ENCODE measurements at places on chromosomes 13 and 19. TPM values are rescaled to one million over a fixed set of nuclear protein-coding genes. Genes with fewer than 3 reads are reported as not detected.

Gene RNASEH2A
- total RNA-seq: 35.8 TPM

Gene PLD3
- 52.2 TPM for total RNA-seq

DNA sequence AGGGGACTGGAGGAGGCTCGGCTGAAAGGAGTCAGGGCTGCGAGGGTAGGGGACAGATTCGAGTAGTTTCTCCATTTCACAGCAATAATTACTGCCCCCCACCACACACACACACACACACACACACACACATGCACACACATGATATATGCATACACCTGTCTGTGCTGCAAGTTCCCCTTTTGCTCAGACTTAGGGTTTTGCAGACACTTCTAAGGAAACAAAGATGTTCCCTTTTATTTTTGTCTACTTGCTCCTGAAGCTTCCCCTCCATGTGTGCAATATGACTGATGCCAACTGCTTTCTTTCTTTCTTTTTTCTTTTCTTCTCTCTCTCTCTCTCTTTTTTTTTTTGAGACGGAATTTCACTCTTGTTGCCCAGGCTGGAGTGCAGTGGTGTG is 13.4 kb downstream of the MBD3L2B start:
- H3K4me1 ChIP-seq: peaks cover 26% of the 10 kb centered on the region
- DNase-seq: no peak
- H3K4me3 ChIP-seq: no peak overlapping the region
- no peaks in the 10 kb centered on the region for H3K27me3 ChIP-seq
- peaks cover 1% of the 10 kb centered on the region for H3K36me3 ChIP-seq
- no peak overlapping the region for H3K27ac ChIP-seq

GRCh38 chr13:99227331-99227900 is 26.8 kb downstream of the UBAC2 start:
- H3K27ac ChIP-seq: peak overlapping the region; percentile 81
- peaks cover 41% of the 10 kb centered on the region for H3K36me3 ChIP-seq
- peaks cover 58% of the 10 kb centered on the region for H3K4me1 ChIP-seq
- no peaks in the 10 kb centered on the region for H3K27me3 ChIP-seq
- DNase-seq: no peak

DNA sequence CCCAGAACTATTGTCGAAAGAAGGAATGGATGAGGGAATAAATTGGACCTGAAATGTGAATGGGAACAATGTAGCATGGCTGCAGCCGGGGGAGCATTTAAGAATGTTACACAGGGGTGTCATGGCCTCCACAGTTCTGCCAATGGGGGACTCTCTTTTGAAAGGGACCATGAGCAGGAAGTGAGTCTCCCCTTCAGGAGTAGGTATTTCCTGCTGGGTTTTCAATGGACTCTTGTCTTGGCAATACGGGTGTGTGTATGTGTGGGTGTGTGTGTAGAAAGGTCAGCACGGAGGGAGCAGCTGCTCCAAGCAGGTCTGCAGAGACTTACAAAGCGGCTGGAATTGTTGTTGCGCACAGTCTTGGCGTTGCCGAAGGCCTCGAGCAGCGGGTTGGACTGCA is 24.4 kb downstream of the MYO1F start:
- peaks cover 9% of the 10 kb centered on the region for H3K4me1 ChIP-seq
- H3K36me3 ChIP-seq: peaks cover 41% of the 10 kb centered on the region
- no peak for DNase-seq
- H3K4me3 ChIP-seq: no peak overlapping the region

- H3K27me3 ChIP-seq: no peaks in the 10 kb centered on the region
- H3K27ac ChIP-seq: no peak overlapping the region
- no peaks in the 10 kb centered on the region for H3K36me3 ChIP-seq
- DNase-seq: peak; percentile 86
- no peak overlapping the region for H3K4me3 ChIP-seq
Measured at GRCh38 chr19:737591-738093, 13.3 kb upstream of the MISP start.

Data from activated CD4-positive, alpha-beta T cell treated with anti-CD3 and anti-CD28 coated beads, Interleukin-2, amount 10 ng/mL, durations not matched to agents 24 days and 14 days (primary cell).